ENCODE measurements at places on chromosomes 11 and 22.

GRCh38 chr11:461626-462025 lies 11.5 kb downstream of the PTDSS2 start:
- H3K27me3 ChIP-seq, result no peaks in the 10 kb centered on the region
- H3K27ac ChIP-seq, result no peak overlapping the region
- H3K36me3 ChIP-seq, result no peaks in the 10 kb centered on the region
- no peak overlapping the region for H3K4me3 ChIP-seq

GRCh38 chr11:111557425-111558111 lies 17.0 kb downstream of the LAYN start:
- no peak overlapping the region for H3K4me3 ChIP-seq
- no peaks in the 10 kb centered on the region for H3K27me3 ChIP-seq
- H3K4me1 ChIP-seq, result no peaks in the 10 kb centered on the region
- no peak overlapping the region for H3K27ac ChIP-seq
- DNase-seq, result no peak
- no peaks in the 10 kb centered on the region for H3K36me3 ChIP-seq

GRCh38 chr11:24833573-24833972 lies 336.7 kb downstream of the LUZP2 start:
- no peaks in the 10 kb centered on the region for H3K36me3 ChIP-seq
- no peak overlapping the region for H3K4me3 ChIP-seq
- H3K4me1 ChIP-seq, result no peaks in the 10 kb centered on the region
- no peaks in the 10 kb centered on the region for H3K27me3 ChIP-seq
- no peak overlapping the region for H3K27ac ChIP-seq
- no peak for DNase-seq

DNA sequence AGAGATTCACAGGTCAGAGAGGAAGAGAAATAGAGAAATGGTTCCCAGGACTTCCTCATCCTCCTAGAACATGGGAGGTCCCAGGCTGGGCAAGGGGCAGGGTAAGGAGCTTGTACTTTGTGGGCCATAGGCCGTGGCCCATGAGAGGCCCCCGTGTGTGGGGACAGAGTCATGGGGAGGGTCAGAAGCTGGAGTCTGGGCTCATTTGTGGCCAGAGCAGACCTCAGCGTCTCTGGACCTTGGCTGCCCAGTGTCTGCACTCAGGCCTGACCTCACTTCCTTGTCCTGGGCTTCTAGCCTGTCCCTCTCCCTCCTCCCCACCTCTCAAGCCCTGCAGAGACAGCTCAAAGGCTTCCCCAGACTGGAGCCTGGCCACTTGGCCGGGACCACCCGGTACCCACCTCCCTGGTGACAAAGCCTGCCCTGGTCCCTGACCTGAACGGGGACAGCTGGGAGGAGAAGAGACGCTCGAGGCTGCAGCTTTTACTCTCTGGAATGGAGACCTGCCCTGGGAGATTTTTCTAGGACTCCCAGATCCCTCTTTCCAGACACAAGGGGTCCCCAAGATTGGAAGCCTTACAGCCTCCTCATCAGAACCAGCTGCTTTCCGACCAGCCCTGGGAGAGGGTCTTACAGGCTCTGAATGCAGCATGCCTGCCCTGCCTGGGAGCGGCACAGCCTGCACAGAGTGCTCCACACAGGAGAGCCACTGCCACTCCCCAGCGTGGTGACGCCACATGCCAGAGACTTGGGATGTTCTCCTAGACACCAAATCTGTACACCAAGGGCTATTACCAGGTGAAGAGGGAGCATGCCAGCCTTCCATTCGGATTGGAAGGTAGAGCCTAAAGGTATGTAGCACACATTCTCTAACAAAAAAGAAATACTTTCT lies 569.0 kb upstream of the B3GAT1 start:
- H3K27ac ChIP-seq, result no peak overlapping the region
- no peaks in the 10 kb centered on the region for H3K27me3 ChIP-seq
- no peaks in the 10 kb centered on the region for H3K4me1 ChIP-seq
- no peaks in the 10 kb centered on the region for H3K36me3 ChIP-seq

DNA sequence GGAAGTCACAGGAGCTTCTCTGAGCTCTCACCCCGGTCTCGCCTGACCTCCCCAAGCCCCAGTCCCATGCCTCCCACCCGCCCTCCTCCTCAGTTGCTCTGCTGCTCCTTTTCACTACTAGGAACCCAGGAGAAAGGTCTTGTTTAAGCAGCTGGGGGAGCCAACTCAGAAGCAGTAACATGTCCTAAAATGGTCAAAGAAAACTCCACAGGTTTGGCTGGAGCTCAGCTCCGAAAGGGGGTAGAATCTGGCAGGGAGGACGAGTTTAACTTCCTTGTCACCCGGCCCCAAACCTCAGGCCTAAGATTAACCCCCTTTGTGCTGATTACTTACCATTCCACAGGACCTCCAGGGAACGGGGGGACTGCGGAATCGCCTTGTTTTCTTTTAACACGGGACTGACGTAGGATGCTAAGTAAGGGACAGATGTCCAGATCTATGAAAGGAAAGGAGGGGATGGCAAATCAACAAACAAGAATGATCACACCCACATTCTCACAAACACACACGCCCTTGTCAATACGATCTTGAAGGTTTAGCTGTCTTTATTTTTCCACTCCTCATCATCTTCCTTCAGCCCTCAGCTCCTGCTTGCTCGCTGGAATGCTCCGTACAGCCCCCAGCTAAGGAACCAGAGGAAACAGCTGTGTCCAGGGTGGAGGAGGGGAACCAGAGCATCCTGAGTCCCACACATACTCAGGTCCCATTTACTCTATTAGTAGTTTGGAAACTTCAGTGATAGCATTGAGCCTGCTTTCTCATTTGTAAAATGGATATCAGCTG lies 13.5 kb downstream of the PCSK7 start:
- no peaks in the 10 kb centered on the region for H3K27me3 ChIP-seq
- no peak for DNase-seq
- H3K4me1 ChIP-seq, result no peaks in the 10 kb centered on the region
- H3K4me3 ChIP-seq, result no peak overlapping the region
- peaks cover 5% of the 10 kb centered on the region for H3K36me3 ChIP-seq

- H3K36me3 ChIP-seq, result no peaks in the 10 kb centered on the region
- H3K27ac ChIP-seq, result no peak overlapping the region
Measured at GRCh38 chr11:65102142-65103095, 6.4 kb downstream of the VPS51 start.

GRCh38 chr22:38109371-38110001 lies 998 bp downstream of the BAIAP2L2 start:
- no peaks in the 10 kb centered on the region for H3K27me3 ChIP-seq
- no peaks in the 10 kb centered on the region for H3K36me3 ChIP-seq
- H3K4me3 ChIP-seq, result no peak overlapping the region
- H3K4me1 ChIP-seq, result no peaks in the 10 kb centered on the region
- DNase-seq, result peak; percentile 28

DNA sequence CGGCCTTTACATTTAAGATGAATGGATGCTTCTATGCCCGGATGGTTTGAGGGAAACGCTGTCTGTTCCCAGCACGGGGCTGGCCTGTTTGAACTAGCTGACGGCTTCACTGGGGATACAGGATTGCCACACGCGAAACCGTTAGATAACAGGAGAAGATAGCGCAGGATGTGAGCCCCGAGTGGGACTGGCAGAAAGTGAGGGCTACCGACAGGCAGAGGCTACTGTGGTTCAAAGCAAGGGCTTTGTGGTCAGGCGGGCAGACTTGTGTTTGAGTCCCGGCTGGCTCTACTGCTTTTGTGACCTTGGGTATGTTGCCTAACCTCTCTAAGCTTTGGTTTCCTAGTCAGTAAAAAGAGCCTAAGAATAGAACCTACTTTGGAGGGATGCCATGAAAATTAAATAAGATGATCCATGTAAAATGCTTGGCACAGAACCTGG lies 2.8 kb upstream of the OAF start:
- DNase-seq, result no peak
- H3K27ac ChIP-seq, result no peak overlapping the region
- H3K27me3 ChIP-seq, result peaks cover 6% of the 10 kb centered on the region

- H3K36me3 ChIP-seq, result no peaks in the 10 kb centered on the region
- no peaks in the 10 kb centered on the region for H3K4me1 ChIP-seq
- no peak overlapping the region for H3K27ac ChIP-seq
- H3K4me3 ChIP-seq, result no peak overlapping the region
- no peak for DNase-seq
Measured at GRCh38 chr22:45036154-45036553, 26.3 kb upstream of the PHF21B start.

- H3K27me3 ChIP-seq, result peaks cover 4% of the 10 kb centered on the region
- no peak overlapping the region for H3K27ac ChIP-seq
- H3K4me1 ChIP-seq, result peaks cover 29% of the 10 kb centered on the region
- H3K36me3 ChIP-seq, result no peaks in the 10 kb centered on the region
Measured at GRCh38 chr22:45997077-45997776, 20.3 kb upstream of the WNT7B start.

GRCh38 chr22:20216863-20217499 lies 51.1 kb downstream of the RTN4R start:
- no peak overlapping the region for H3K4me3 ChIP-seq
- peaks cover 9% of the 10 kb centered on the region for H3K4me1 ChIP-seq
- no peaks in the 10 kb centered on the region for H3K36me3 ChIP-seq
- no peak overlapping the region for H3K27ac ChIP-seq
- no peak for DNase-seq
- no peaks in the 10 kb centered on the region for H3K27me3 ChIP-seq

- no peaks in the 10 kb centered on the region for H3K27me3 ChIP-seq
- no peaks in the 10 kb centered on the region for H3K4me1 ChIP-seq
- DNase-seq, result no peak
- H3K36me3 ChIP-seq, result no peaks in the 10 kb centered on the region
Measured at GRCh38 chr11:12592283-12592682, 81.9 kb upstream of the TEAD1 start.

DNA sequence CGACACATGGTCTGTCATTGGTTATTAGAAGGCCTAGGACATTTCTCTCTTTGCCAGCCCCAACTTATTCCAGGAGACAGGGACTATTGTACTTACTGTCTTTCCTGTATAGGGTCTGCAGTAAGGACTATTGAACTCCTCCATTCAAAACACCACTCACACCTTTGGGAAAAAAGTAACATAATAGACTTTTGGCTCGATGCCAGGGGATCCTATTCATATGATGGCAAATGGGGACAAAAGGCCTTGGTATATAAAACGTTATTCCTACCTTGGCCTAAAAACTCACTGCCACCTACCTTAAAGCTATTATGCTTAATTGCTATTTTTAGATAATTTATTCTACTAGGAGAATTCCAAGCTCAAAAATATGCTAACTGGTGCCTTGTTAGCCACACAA lies 6.3 kb upstream of the NDUFC2 start:
- no peaks in the 10 kb centered on the region for H3K27me3 ChIP-seq
- no peak overlapping the region for H3K27ac ChIP-seq
- no peaks in the 10 kb centered on the region for H3K36me3 ChIP-seq
- no peaks in the 10 kb centered on the region for H3K4me1 ChIP-seq
- DNase-seq, result no peak

DNA sequence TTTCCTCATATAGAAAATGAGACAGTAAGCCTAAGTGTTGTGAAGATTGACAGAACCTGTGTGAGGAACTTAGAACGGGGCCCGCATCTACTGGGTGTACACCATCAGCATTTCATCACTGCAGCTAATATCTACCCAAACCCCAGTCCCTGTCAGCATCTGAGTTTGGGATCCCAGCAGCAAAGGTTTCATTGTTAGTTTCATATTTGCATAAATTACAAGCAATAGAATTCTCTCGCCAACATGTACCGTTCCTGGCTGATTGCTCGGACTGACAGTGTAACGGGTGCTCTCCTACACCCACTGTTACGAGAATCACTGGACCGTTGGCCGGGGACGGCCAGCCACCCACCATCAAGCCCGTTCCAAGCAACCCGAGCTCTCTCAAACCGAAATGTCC lies 10.4 kb upstream of the TMPRSS6 start:
- DNase-seq, result no peak
- no peak overlapping the region for H3K4me3 ChIP-seq
- H3K4me1 ChIP-seq, result peaks cover 24% of the 10 kb centered on the region
- no peaks in the 10 kb centered on the region for H3K36me3 ChIP-seq
- no peak overlapping the region for H3K27ac ChIP-seq
- H3K27me3 ChIP-seq, result no peaks in the 10 kb centered on the region

GRCh38 chr22:17924735-17925364 lies 99.5 kb downstream of the MICAL3 start:
- no peak overlapping the region for H3K27ac ChIP-seq
- H3K27me3 ChIP-seq, result no peaks in the 10 kb centered on the region
- no peak overlapping the region for H3K4me3 ChIP-seq
- no peak for DNase-seq

DNA sequence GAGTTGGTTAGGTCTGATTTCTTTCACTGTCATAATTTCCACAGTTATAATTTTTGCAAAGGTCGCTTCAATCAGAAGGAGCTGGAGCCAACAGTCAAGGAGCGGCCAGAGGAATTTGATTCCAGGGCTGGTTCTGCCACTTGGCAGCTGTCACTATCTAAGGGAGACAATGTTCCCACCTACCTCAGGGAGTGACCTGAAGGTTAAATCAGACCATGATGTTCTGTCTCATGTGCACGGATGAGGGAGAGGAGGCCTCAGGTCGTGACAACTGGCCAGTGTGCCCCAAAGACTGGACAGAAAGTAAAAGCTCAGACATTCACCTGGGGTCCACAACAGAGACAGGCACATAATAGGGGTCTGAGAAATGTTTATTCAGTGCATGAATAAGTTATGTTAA lies 7.6 kb downstream of the MRGPRD start:
- no peak overlapping the region for H3K27ac ChIP-seq
- H3K4me3 ChIP-seq, result no peak overlapping the region
- H3K36me3 ChIP-seq, result no peaks in the 10 kb centered on the region
- no peak for DNase-seq
- H3K4me1 ChIP-seq, result no peaks in the 10 kb centered on the region

DNA sequence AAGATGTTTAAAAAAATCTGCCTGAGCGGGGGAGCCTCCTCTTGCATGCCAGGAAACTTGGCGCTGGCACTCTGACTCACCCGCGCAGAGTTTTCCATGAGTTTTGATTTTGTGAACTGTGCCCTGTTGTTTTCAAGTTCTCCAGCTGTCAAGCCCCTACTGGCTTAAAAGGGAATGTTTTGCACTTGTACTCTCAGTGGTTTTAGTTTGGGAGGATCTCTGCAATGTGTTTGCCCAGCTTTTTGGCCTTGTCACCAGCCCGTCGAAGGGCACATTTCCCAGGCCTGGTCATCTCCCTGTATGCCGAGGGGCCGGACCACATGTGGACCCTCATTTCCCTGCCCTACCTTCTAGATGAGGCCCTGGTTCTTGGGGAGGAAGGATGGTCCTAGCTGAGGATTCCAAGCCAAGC lies 12.2 kb downstream of the MRGPRF start:
- H3K27me3 ChIP-seq, result peaks cover 2% of the 10 kb centered on the region
- no peak overlapping the region for H3K27ac ChIP-seq
- no peak overlapping the region for H3K4me3 ChIP-seq
- no peaks in the 10 kb centered on the region for H3K4me1 ChIP-seq
- H3K36me3 ChIP-seq, result no peaks in the 10 kb centered on the region

All from B cell (primary cell).